Anterior cingulate cortex (tissue), 58 donors: ENCODE measurements at places on chromosomes 3 and 15.

DNA sequence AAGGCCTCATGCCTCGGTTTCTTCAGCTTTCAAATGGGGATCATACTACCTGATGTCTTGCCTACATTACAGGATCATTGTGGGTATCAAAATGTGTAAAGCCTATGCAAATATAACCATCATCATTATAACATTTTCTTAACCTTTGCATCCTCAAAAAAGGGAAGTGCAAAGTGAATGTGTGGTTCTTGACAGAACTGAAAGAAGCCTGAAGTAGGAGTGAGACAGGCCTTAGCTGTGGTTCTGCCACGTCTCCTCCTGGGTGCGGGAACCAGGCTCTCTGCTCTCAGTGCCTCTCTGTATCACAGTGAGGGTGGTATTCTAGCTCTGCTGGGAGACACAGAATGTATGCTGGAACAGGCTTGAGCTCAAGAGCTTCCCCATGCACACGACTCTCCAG is 316.9 kb upstream of the ICE2 start:
- DNase-seq = no peak

- no peak for DNase-seq
These were observed 342.4 kb upstream of the KCNMB2 start for GRCh38 chr3:178193846-178194245.

DNA sequence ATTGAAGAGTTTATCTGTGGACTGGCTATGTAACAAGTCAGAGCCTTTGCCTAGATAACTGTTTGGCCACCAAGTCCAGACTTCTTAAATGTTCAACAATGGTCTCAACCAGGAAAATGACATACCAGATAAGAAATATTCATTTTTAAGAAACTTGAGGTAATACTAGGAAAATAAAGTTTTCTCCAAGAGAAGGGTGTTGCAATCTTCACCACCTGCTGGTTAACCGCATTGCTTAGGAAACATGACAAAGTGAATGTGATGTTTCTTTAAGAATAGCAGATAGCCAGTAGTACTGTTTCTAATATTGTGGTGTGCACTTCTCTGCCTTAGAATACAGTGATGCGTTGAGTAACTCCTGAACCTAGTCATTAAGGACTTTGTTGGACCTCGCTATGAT is 321.5 kb upstream of the CADM2 start:
- DNase-seq = no peak

DNA sequence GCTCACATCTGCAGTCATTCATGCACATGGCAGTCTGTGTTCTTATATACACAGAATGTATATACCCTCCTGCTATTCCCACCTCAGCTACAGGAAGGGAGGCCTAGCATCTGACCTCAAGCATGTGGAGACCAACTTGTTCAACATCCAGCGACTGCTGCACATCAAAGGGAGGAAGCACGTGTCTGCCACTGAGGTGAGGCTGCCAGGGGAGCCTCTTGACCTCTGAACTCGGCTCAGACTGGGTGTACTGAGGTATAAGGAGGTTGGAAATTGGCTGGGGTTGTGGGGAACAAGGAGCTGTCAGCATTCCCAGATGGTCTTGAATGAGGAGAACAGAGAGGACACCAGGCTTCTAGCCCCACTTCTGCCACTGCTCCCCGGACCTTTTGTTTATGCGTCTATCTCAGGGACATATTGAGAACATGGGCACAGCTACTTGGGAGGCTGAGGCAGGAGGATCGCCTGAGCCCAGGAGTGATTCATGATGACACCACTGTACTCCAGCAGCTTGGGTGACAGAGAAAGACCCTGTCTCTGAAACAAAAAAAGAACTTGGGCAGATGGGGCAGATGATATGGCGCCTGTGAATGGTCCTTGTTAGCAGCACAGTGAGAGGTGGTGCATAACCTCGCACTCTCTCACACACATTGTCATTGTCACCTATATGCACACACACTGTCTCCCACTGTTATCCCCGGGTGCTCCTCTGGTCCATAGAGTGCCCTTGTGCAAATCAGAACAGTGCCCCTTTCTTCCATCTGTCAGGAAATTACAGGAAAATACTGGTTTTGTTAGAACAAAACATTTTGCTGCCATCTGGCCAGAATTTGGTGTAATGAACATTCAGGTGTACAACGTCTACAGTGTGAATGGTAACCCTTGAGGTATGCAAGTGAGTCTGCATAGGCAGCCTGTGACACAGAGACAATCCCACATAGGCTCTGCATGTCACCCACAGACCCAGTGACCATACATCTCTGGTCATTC is 5.4 kb downstream of the VILL start:
- DNase-seq = no peak

DNA sequence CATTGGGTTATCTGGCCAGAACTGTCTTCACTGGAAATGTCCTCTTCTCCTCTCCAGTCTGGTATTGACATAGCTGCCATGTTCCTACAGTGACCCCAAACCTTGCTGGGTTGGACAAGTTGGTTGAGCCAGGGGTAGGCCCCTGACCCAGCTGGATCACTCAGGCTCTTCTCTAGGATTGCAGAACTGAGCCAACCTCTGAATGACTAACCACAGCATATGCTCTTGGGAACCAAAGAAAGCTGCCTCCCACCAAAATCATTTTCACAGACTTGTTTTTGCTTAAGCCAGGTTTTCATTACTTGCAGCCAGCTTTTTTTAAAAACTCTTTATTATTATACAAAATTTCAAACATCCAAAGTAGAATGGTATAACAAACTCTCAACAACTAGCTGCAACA is 41.4 kb downstream of the FSIP1 start:
- DNase-seq = no peak

DNA sequence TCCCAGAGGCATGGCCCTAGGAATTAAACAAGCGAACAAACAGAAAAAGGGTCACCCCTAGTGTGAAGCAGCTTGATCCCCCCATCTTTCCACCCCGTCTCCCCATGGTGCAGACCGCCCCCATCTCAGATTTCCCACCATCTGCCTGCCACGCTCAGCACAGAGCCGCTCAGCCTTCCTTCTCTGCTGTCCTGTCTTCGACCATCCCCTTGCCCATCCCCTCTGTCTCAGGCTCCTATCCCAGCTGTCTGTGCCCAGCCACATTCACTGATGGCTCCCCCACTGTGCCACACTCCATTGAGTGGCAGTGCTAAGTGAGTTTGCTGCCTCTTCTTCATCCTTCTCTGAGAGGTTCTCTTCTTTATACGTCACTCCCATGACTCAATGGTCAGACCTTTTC is 11.7 kb upstream of the BTBD1 start:
- DNase-seq = no peak

- no peak for DNase-seq
These were observed 54.7 kb downstream of the FAM98B start for GRCh38 chr15:38508647-38509046.

DNA sequence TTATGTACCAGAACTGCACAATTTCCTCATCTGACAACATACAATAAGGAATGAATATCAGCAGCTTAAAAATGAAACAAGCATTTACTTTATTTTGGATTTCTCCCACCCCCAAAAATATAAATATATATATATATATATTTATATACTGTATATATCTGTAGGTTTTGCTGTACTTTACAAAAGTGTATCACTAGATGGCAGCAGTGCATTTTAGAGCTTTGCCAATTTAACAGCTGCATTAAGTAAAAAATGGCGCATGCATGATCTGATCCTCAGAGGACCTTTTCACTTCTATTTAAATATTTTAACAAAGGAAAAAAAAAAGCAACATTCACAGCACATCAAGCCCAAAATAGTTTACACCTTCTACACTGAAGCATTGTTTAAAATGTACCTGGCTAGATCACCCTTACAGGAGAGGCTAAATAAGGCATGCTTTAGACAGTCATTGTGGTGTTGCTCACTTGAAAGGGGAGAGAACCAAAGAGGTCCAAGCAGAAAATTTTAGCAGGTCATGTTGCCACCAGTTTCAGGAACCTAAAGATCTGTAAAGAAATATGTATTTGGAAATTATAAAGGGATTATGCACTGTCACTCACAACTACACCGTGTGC is 72.6 kb downstream of the NPTN start:
- DNase-seq = no peak
